ENCODE measurements at places on chromosomes 4 and X. TPM values are rescaled to one million over a fixed set of nuclear protein-coding genes. Genes with fewer than 3 reads are reported as not detected.

ENOPH1 gene
- total RNA-seq = 38.6 TPM

VCX2 gene
- not detected for total RNA-seq

SEC24D gene
- total RNA-seq = 184 TPM

F9 gene
- not detected for total RNA-seq

NMU gene
- not detected for total RNA-seq

TMPRSS11F gene
- not detected for total RNA-seq

SAP30 gene
- 11.6 TPM for total RNA-seq

- DNase-seq = no peak
Measured at GRCh38 chr4:56990109-56990905, 11.6 kb downstream of the POLR2B start.

DNA sequence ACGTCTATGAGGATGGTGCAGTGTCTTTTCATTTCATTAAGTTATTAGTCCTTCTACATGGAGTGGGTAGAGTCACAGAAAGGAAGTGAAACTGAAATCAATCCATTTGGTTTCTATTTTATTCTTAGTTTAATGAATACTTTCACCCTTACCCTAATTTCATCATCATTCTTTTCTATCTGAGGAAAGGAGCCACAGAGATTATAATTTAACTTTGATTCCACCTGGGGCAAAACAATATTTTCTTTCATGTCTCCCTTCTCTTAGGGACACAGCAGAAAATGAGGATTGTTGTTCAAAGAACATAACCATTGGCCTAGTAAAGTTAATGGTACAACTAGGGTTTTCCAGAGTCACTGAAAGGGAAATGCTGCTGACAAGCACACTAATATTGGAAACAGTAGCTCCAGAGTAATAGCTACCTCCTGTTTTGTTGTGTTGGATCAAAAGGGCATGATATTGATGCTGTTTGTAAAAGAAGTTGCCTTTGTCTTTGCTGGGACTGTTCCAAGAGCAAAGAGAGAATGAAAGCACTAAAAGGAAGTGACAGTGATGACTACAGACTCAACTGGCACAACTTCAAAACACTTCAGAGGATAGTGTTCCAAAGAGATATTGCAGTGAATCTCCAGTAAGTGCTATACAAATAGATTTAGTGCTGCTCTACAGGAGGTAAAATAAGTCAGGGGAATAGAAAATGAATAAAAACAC, 247.1 kb upstream of the PITX2 start:
- peak; percentile 20 for DNase-seq

DNA sequence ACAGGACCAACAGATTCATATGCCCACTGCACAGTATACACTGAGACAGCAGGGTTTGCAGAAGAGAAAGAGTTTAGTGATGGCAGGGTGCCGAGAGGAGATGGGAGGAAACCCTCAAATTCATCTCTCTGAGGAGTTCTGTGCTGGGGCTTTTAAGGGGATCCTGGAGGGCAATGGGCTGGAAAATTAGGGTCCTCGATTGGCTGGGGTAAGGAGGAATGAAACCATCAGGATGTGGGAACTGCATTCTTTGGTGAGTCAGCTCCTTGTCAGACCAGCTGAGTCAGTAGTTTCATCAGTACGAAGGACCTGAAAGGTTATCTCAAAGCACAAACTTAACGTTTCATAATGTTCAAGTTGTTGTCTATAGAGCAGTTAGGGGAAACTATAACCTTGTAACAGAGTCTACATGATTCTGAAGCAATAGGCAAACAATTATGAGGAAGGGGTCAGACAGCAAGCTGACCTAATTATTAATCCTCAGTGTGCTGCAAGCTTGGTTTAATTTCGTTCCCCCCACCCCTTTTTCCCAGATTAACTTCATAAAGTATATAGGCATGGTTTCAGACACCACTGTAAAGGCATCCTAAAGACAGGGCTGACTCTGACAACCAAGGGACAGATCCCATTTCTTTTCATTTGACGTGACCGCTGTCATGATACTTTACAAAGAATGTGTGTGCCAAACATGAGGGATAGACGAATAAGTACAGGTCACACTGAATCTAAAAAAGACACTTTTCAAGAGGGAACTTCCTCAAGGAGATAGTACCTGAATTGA, 1.5 kb upstream of the MSMO1 start:
- peak; percentile 76 for DNase-seq

DNA sequence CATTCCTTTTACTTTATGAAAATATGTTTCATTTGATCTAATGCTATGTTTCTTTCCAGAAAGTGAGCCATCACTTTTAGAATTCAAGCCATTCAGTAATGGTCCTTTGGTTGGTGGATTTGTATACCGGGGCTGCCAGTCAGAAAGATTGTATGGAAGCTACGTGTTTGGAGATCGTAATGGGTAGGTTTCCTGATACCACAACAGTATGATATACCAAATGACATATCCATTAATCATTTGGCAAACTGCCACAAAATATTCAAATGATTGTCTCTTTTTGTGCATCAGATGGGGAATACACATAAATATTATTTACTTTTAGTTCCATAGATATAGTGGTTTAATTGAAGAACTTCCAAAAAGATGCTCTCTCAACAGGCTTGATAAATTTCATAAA, 68.2 kb downstream of the HHIP start:
- DNase-seq = no peak

GRCh38 chr4:56477192-56477702, 9.8 kb downstream of the SRP72 start:
- no peak for DNase-seq

DNA sequence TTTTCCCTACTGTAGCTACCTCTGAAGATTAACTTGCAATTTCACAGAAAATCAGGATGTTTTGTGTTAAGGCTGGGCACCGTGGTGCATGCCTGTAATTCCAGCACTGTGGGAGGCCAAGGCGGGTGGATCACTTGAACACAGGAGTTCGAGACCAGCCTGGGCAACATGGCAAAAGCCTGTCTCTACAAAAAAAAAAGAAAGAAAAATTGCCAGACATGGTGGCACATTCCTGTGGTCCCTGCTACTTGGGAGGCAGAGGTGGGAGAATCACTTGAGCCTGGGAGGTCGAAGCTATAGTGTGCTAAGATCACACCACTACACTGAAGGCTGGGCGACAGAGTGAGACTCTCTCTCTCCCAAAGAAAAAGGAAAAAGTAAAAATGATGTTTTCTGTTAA, 27.4 kb downstream of the APELA start:
- DNase-seq = no peak

GRCh38 chr4:4440333-4441061, 53.6 kb downstream of the NSG1 start:
- no peak for DNase-seq

DNA sequence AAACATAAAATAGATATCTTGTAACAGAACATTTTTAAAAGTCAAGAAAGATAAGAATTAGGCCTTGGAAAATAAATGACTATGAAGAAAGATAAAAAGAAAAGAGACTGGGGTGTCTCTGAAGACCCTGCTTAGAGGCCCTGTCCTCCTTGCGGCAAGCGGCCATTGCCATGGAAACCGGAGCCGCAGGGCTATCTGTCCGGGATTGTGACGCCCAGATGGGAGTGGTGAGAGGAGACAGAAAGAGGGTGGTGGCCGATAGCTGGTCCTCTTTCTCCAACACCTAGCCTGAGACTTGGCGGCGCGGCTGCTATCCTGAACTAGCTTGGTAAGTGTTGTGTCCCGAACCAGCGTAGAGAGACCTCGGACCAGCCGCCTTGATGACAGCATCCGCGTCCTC, at the start of gene DUSP21:
Gene DUSP21 (plus strand): TSS at position 269 of the 400 bp plus-strand sequence. CDS start 112 bp downstream, at position 381.
- DNase-seq = no peak

Measured in HFFc6 (cell line).